ENCODE measurements at places on chromosomes 2 and 18. TPM values are rescaled to one million over a fixed set of nuclear protein-coding genes. Genes with fewer than 3 reads are reported as not detected.

GRCh38 chr2:145861940-145862339, 1342.0 kb upstream of the ZEB2 start:
- no peak for DNase-seq

- DNase-seq = no peak
Observed at GRCh38 chr2:127139766-127140165, 32.8 kb upstream of the BIN1 start.

Gene C2orf15
- 12.8 TPM for polyA plus RNA-seq

- DNase-seq = no peak
Observed at GRCh38 chr18:8799001-8799400, 93.6 kb downstream of the MTCL1 start.

DNA sequence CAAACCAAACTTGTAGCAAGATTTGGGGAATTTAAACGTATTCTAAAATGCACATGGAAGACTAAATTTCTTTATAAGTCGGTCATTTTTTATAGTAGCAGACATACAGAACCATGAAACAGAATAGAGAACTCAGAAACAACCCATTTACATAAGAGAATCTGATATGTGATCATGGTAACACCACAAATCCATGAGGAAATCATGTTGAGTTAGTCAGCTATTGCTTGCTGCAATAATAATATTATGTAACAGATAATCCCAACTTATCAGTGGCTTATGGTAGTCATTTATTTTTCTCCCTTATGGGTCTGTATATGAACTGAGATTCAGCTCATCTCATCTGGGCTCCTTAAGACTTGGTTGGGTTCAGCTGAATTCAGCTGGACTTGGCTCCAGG, 103.4 kb upstream of the SERTAD2 start:
- DNase-seq = no peak

Gene FOXI3
- 0.22 TPM for polyA plus RNA-seq

GRCh38 chr2:109702250-109702985, 88.3 kb downstream of the SOWAHC start:
- DNase-seq = no peak

Gene LPIN2
- 37.9 TPM for polyA plus RNA-seq

DNA sequence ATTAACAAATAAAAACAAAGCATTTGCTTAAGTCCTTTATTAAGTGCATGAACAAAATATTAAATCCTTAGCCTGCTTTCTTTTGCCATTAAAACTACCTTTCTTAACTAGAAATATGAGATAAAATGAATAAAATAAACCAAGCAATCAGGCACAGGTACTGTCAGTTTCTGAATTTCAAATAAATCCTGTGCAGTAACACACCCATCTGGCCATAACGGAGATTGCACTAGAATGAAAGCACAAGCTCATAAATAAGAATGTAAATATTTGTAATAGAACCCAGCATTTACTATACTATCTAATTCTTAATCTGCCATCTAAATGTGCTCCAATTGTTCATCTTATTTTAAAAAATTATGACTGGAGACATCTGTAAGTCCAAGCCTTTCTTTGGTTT, 31.9 kb downstream of the PRKRA start:
- peak; percentile 7 for DNase-seq

Gene TYW5
- polyA plus RNA-seq = 20.4 TPM
